ENCODE measurements at places on chromosomes 7 and 10.

DNA sequence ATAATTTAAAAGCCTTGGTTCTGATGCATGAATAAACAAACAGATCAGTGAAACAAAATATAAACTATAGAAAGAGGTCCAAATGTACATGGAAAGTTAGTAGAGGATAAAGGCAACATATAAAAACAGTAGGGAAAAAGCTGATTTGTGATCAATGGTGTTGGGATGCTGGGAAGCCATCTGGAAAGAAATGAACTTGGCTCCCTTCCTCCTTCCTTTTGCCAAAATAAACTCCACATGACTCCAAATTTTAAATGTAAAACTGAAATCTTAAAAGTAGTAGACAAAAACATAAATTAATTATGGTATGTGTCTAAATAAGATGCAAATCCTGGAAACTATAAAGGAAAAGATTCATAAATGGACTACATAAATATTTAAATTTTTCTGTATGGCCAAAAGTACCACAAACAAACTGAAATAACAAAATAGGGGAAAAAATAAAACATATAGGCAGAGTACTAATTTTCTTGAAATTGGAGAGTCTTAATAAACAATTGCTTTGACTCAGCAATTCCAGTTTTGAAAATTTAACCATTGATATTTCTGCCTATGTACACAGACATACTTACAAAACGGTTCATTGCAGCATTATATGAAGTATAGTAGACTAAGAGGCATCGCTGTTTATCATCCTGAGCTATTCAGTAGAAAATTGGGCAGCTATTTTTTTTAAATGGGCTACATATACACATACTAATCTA is 77.0 kb upstream of the TRIM24 start:
- DNase-seq: no peak

DNA sequence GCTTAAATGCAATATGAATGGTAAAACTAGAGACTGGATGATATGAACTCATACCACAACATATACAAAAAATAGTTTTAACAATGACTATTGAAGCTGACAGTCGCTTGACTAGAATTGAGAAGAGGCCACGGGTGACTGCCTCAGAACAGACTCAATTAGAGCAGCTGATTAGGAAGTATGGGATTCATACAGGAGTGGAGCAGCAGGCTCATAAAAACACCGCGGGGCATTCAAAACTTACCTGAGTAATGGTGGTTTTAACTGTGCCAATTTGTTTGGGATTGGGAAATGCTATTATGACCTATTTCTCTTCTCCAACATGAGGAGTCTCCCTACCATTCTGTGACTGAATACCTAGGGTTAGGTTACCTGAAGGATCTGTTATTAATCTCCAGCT is 2.1 kb downstream of the CADPS2 start:
- DNase-seq: no peak

DNA sequence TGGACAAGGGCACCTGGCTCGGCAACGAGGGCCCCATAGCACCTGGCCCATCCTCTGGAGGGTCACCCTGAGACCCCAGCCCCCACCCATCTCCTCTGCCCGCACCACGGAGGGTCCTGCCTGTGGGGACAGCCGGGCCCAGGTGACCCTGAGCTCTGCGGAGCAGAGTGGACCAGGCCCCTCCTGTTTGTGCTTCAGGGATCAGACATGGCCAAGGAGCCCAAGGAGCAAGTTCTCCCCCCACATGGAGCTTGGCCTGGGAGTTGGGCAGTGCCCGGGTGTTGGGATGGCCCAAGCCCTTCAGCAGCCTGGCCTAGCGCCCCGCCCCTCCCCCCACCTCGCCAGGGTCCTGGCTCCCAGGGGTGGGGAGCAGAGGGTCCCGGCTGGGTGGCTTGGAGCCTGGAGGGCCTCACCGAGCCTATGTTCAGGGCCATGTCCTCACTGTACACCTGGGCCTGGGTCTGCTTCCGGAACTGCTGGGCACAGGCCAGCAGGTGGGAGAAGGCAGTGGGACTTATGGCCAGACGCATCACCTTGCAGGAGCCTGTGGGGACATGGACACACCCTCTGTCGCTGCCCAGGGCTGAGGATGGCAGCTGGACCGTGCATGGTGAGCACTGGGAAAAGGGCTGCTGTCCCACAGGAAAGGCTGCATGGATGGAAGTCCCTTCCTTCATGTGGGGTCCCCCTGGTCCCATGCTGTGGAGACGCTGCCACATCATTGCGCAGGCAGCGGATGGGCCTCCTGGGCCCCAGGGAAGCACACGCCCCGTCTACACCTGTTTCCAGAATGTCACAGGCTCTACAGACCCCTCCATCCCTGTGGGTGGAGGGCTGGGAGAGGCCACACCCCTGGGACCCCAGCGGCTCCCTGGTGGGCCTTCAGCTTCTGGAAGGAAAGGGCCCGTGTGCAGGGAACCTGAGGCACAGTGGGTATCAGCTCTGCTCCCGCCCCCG is 49.2 kb upstream of the NKX6-2 start:
- DNase-seq: no peak

GRCh38 chr7:143280566-143280965 is 4.2 kb upstream of the TMEM139 start:
- DNase-seq: no peak

DNA sequence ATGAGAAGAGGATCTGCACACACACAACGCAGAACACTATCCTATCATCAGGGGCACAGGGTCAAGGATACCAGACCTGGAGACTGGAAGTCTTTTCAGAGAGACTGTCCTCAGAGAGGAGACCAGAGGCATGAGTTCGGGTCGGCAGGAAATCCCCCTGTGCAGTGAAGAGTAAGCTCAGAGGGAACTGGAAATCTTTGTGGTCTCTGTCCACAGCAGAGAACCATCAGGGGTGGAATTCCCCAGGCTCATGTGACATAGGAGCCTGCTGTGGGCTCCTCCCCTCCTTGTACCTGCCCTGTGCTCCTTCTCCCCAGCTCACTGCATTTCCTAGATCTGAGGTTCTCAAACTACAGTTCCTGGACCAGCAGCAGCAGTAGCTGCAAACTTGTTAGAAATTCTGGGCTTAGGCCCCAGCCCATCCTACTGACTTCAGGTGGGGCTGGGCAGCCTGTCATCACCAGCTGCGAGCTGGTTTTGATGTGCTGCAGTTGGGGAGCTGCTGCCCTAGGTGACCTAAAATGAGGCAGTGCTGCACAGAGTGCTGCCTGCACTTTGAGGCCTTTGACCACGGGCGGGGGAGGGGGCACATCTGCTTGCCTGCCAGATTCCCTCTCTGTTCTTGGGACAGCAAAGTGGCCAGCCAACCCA is 2.4 kb downstream of the ZMIZ2 start:
- peak; percentile 59 for DNase-seq

DNA sequence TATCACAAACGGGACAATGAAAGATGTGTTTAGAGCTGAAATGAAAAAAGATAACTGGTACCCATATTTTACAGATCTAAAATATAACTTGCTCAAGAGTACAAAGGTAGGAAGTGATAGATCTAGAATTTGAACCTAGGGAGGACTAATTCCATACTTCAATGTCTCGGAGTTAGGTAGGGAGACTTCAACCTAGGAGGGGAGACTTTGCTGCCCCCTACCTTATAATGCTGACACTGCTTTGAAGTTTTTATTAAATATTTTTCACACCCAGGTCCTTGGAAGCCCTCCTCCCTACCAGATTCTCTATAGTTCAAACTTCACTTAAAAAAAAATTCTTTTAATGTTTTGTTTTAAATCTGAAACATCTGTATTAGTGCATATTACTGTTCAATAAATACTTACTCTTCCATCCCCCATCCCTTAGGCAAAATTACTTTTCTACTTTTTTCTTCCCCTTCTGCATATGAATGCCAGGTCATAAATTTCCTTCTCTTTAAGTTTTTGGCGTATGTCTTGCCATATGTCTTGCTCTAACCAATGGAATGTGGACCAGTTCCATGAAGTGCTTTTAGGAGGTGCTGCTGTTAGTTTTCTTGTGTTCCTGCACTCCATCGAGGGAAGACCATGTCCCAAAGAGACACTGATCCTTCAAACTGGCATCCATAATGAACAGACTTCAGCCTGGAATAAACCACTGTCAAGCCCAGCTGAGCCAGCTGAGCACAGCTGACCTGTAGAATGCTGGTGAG is 57.8 kb downstream of the MICU1 start:
- DNase-seq: no peak

- no peak for DNase-seq
Measured at GRCh38 chr7:121800916-121801675, 71.9 kb upstream of the PTPRZ1 start.

DNA sequence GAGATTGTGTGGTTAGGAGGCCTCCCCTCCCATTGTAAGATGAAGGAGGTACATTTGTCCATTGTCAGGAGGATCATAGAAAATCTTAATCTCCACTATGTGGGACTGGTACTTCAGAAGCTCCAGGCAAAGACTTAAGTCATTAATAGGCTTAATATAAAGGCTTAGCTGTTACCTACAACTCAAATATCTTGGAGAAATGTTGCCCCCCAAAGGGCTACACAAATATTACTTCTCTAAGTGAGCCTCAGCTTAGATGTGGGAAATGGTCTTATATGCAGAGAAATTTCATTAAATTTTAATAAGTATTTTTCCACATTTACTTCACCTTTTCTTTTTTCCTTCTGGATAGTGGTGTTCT is 27.2 kb downstream of the TAS2R41 start:
- DNase-seq: no peak

DNA sequence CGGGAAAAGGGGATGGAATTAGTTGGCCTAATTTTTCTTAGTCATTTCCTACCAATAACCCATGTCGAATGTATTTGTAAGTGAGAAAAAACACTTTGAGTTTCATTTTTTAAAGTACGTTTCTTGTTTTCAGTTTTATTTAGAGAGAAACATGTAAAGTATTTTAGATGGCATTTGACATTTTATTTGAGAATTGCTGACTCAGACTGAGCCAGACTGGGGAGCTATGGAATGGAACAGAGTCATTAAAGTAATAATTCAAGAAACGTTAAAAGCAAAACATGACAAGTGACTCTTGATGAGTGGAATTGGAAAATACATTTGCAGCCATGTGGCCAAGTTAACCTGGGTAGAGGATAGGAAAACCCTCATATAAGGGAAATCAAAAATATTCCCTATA is 286.1 kb upstream of the NPSR1 start:
- no peak for DNase-seq

DNA sequence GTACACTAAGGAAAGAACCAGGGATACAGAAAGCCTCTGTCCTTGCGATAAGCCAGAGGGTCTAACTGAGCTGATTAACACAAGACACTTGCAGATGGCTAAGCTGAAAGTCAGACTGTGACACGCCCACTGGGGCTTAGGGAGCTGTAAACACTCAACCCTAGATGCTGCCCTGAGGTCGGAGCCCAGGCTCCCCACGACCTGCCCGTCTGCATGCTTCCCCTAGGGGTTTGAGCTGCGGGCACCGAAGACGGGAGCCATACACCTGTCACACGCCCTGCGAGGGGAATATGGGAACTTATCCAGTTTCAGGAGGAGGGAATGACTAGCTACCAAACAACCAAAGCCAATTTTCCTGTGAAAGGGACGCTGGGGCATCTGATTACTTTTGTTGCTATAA is 96.0 kb downstream of the HTR5A start:
- no peak for DNase-seq

GRCh38 chr7:91946549-91946948 is 5.9 kb downstream of the AKAP9 start:
- DNase-seq: no peak

GRCh38 chr10:118873738-118874105 is 119.0 kb upstream of the CACUL1 start:
- no peak for DNase-seq

- no peak for DNase-seq
Measured at GRCh38 chr10:78401624-78402367, 368.1 kb downstream of the RPS24 start.

GRCh38 chr7:37993060-37993501 is 72.6 kb downstream of the EPDR1 start:
- no peak for DNase-seq

DNA sequence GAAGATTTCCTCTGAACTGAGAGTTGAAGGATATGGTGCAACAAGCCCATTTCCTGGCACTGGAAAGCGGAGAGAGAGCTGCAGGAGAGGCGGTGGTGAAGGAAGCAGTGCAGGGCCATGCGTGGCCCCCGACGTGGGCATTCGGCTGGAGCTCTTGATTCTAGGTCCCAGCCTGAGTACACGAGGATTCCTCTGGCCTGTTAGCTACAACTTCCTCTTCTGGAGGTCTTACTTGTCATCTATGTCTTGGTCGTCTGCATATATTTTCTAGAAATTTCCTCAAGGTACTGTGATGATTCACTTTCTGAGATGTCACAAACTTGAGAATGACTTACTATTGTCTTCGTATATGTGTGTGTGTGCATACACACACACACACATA is 59.2 kb upstream of the JAZF1 start:
- DNase-seq: peak; percentile 35

- no peak for DNase-seq
Measured at GRCh38 chr7:131932271-131932670, 375.8 kb upstream of the PODXL start.

DNA sequence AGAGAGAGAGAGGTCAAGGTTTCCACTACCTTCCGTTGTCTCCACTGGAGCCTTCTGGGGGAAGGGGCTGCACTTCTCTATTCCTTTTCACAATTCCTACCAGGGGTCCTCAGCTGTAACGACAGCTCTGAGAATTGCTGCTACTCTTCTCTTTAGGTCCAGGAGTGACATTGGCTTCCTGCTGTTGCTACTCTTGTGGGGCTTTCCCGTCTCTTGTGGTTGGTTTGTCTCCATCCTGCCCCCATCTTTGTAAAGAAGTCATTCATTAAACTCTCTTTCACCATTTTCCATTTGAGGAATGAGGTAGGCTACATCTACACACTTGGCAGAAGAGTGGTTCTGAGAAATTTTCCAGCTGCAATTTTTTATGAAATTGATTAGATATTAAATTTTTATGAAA is 238.8 kb upstream of the LYZL1 start:
- DNase-seq: no peak

GRCh38 chr7:43568529-43568928 is 14.4 kb upstream of the STK17A start:
- no peak for DNase-seq

- DNase-seq: no peak
Measured at GRCh38 chr10:110167149-110167548, 40.3 kb upstream of the MXI1 start.

Measured in T-helper 1 cell (primary cell).